Activated T-cell treated with anti-CD3 and anti-CD28 coated beads, Interleukin-2, amount 50 U/mL, for 1 hour (primary cell): ENCODE measurements at places on chromosomes 2 and 18.
A peak's percentile ranks its signal among the peaks of the same experiment; 100 is the strongest.

DNA sequence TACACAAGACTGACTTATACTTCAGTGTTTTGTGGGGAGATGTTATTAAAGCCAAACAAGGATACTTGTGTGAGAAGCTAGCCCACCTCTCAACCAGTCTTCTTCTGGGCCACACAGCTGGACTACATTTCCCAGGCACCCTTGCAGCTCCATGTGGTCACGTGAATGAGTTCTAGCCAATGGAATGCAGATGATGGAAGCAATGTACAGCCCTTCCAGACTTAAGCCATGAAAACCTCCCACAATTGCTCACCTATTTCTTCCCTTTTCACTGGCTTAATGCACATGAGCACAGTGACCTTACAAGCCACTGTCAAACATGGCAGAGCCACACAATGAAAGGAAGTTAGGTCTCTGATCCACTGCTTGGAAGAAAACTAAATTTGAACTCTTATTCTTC lies 20.4 kb upstream of the FEZ2 start:
- no peak for DNase-seq

- DNase-seq: no peak
Observed at GRCh38 chr2:649426-650342, 27.5 kb downstream of the TMEM18 start.

GRCh38 chr2:174340400-174341292 lies 5.9 kb downstream of the SP9 start:
- DNase-seq: peak; percentile 33

DNA sequence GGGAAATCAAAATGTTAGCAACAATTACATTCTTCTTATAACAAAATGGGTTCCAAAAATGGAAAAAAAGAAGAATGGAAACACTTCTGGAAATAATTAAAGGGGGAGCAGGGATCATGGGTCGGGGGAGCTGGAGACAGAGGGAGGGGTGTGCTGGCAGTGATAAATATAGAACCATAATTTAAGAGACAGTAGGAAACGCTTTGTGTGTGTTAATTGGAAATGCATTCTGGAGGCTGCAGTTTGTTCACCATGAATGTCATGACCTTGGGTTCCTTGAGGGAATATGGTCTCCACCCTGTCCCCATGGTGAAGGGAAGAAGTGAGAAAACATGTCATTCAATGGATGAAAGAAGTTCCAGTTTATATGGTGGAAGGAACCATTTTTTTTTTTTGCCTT lies 540.7 kb downstream of the TNS1 start:
- no peak for DNase-seq

- no peak for DNase-seq
Observed at GRCh38 chr2:240930096-240930630, 24.0 kb downstream of the CROCC2 start.

- DNase-seq: no peak
Observed at GRCh38 chr2:46274586-46274985, 22.6 kb upstream of the EPAS1 start.

DNA sequence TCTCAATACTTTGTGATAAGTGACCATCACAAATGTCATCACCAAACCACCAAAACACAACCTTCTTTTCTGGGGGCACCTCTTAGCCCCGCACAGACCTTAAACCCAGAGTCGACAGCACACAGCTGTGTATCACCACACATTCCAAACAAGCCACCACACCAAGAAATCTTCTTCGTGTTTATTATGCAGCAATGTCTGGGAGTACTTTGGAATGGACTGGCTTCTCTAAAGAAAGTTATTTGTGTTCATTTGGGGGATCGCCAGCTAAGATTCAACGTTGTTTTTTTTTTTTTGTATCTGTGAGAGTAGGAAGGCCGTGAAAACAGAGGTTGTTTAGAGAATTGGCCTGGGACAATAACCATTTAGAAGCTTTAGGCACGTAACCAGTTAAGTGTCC lies 1.1 kb upstream of the MTA3 start:
- DNase-seq: no peak

GRCh38 chr2:103396152-103396551 lies 634.3 kb downstream of the TMEM182 start:
- no peak for DNase-seq

- no peak for DNase-seq
Observed at GRCh38 chr18:58345875-58346274, 283.0 kb downstream of the ALPK2 start.

DNA sequence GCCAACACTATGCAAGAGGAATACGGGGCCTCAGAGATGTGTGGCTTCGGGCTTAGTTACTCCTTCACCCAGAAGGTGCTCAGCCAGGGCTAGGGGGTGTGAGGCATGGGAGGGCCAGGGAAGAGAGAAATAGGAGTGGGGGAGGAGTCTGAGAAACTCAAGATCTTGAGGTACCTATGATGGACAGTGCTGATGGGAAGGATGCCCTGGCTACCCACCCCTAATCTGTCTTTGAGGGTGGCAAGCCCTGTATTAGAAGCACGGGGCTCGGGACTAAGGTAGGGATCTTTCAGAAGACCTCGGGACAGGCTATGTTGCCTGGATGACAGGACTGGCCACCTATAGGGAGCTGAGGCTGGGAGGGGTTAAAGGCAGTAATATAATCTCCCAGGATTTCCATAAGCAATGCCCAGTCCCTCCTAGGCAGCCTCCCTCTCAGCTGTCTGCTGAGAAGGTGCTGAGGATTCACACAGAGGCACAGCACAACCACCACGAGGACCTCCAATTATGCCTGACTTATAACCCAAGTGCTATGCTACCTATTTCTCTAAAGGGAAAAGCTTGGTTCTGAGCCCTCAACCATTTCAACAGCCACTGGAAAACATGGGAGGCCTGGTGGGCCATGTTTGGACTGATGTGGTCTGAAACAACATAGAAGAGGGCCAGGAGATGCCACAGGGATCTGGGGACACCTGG lies 23.3 kb downstream of the MTHFD2 start:
- no peak for DNase-seq

GRCh38 chr18:32612651-32613050 lies 142.0 kb upstream of the GAREM1 start:
- no peak for DNase-seq

GRCh38 chr2:71558300-71559051 lies 105.1 kb downstream of the DYSF start:
- no peak for DNase-seq

DNA sequence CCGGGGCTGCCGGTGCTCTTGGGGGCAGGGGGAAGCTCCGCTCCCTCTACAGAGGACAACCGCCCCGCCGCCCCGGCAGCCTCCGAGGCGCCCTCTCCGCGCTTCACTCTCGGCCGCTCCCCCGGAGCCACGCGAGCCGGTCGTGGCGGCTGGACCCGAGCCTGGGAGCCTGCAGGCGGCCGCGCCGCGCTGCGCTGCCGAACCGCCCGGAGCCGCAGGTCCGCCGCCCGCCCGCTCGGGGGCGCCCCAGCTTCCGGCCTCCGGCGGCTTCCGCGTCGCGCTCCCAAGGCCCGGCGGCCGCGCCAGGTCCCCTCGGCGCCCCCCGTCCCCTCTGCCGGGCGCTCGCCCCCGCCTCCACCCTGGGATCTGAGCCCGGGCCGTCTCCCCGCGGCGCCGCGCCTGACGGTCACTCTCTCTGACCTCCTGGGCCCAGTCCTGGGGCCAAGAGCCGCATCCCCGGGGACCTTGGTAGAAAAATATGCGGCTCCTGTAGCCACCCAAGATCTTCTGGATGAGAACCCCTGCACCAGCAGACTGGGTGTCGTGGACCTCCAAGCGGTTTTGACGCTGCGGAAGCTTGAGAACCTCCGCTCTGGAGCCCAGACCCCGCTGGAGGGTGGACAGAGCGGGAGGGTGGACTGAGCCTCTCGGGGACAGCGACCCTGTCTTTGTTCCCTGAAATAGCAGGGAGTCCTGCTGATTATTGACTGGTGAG lies 44.3 kb downstream of the SERTAD2 start:
- peak; percentile 81 for DNase-seq

DNA sequence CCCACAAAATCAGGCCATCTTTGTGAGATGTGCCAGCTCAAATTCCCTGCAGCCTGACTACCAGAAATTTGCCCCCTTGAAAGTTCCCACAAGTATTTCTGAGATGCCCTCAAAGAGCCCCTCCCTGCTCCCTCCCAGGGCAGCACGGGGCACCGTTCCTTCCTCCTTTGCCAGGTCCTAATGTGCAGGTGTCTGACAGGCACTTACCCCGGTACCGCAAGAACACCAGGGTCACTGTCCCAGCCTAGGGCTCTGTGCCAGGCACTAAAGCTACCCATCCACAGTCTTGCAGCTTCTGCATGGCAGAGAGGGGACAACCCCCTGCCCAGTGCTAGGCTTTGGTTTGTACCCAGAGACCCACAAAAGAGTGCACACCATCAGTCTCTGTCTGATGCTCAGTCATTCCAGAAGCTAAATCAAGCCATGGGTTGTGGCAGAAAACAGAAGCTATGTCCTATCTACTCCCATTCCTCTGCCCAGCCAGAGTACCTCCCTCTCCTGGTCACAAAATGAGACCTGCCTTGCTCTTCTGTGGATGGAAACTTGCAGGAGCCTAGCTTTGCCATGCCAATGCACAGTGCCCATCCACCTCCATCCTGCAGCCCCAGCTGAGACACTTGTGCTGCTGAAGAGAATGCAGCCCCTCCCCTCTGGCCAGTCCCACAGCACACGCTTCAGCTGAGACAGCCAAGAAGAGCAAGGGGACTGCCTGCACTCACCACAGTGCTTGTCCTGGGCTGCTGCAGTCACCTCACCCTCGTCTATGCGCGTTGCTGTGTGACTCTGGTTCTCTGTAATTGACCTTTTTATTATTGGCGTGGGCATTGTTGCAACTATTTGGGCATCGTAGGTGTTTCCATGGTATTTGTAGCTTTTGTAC lies 48.7 kb downstream of the INPP5D start:
- DNase-seq: no peak

- DNase-seq: no peak
Observed at GRCh38 chr2:271917-272316, 7.2 kb downstream of the ACP1 start.

GRCh38 chr18:22734791-22735627 lies 198.1 kb upstream of the RBBP8 start:
- DNase-seq: no peak

- no peak for DNase-seq
Observed at GRCh38 chr2:195543902-195544894, 112.8 kb upstream of the SLC39A10 start.

- DNase-seq: no peak
Observed at GRCh38 chr2:205574001-205574400, 108.3 kb upstream of the NRP2 start.

DNA sequence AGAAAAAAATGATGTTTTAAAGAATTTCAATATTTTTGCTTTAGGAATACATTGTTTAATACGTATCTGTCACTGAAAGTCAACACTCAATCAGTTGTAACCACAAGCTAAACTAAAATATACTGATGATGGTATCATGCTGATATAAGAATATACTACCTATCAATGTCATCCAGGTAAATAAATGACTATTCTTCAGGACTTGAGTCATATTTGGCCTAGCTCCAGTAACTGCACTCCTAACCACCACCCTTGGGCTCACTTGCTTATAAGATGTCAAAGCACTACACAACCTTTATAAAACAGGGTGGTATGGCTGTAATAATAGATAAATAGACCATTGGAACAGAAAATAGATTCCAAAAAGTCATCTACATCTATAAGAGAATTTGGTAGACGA lies 48.8 kb downstream of the RND3 start:
- DNase-seq: no peak

- DNase-seq: no peak
Observed at GRCh38 chr2:170492010-170492409, 223.1 kb upstream of the SP5 start.

GRCh38 chr2:66534461-66534860 lies 99.5 kb downstream of the MEIS1 start:
- no peak for DNase-seq

GRCh38 chr2:126914811-126915500 lies 16.3 kb downstream of the TEX51 start:
- DNase-seq: no peak

DNA sequence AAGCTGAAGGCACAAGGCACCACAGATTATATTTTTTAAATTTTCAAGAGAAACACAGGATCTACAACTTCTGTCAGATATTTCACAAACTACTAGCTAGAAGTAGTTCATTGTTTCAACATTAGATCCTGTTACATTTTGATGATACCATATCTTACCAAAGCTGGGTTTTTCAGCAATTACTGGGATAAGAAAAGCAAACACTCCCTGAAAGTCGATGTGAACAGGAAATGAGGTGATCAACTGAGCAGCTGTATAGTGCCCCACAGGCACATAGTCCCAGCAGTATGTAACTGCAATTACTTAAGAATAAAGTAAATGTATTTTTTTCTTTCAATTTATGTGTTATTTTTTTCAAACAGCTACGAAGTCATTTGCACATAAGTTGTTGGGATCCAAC lies 103.5 kb downstream of the DNER start:
- no peak for DNase-seq

- DNase-seq: no peak
Observed at GRCh38 chr2:101830555-101830954, 133.0 kb downstream of the MAP4K4 start.

GRCh38 chr18:33578518-33579348 lies 714 bp downstream of the ASXL3 start:
- no peak for DNase-seq

- no peak for DNase-seq
Observed at GRCh38 chr2:36549165-36549574, 48.8 kb downstream of the FEZ2 start.

GRCh38 chr18:13448335-13448795 lies 229.8 kb downstream of the LDLRAD4 start:
- peak; percentile 0 for DNase-seq

DNA sequence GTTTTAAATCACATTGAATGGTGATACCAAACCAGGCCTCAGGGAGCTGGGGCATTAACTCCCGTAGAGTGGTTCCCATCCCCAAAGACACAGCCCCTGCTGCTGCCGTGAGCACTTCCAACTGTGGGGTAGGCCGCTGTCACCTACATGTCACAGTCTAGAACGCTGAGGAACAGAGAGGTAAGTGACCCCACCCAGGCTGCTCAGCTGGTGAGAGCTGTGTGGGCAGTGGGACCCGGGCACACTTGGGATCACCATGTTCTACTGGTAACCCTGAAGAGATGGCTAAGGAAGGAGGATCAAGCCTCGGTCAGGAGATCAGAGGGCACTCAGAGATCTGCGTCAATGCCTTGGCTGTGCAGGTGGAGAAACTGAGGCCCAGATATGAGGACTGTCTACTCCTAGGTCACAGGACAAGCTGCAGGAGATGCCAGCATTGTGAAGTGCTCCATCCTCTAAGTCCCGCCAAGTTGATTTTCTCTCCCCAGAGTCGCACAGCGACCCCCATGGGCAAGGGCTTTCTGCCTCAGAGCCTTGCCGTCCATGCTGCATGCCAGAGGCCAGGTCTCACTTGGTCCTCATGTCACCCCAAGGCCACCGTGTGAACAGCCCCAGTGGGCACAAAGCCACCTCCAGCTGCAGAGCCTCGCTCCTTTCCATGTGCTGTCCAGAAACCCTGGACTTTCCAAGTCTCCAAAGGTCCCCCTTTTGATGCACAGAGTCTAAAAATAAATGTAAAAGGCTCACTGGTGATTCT lies 144.2 kb upstream of the OTOS start:
- no peak for DNase-seq

- no peak for DNase-seq
Observed at GRCh38 chr2:163341426-163341825, 394.4 kb downstream of the FIGN start.
